Kasumi-1 (cell line): ENCODE measurements at places on chromosomes 3 and 15.

- no peak for DNase-seq
These were observed 127.0 kb upstream of the CD96 start for GRCh38 chr3:111415018-111415417.

DNA sequence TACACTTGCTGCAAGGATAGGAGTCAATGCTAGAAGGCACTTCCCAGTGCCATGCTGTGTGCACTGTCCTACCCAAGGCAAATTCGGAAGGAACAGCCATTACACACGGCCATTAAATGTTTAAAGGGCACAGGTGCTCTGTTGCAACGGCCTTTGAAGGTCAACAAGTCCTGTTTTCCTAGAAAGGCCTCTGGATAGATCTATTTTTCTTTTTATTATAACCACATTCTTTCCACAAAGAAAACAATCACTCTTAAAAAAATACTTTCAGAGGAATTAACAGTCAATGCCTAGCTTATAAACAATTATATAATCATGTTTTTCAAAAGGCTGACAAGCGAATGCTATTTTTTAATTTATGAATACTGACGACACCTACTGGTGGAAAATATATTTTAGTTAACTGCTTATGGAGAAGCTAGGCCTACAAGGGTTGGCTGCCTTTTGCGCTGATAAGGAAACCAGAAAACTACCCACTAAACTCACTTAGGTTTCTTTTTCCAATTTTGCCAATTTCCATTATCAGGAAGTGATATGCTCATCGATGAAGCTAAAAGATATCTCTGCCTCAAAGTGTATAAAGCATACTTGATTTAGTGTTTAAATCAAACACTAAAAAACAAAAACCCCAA is 2.4 kb downstream of the ARHGEF3 start:
- peak; percentile 89 for DNase-seq

GRCh38 chr3:16011376-16011775 is 163.1 kb upstream of the GALNT15 start:
- DNase-seq = no peak

GRCh38 chr15:101003081-101003480 is 83.9 kb downstream of the LRRK1 start:
- DNase-seq = peak; percentile 84

GRCh38 chr3:138371070-138371965 is 22.9 kb downstream of the MRAS start:
- peak; percentile 9 for DNase-seq

DNA sequence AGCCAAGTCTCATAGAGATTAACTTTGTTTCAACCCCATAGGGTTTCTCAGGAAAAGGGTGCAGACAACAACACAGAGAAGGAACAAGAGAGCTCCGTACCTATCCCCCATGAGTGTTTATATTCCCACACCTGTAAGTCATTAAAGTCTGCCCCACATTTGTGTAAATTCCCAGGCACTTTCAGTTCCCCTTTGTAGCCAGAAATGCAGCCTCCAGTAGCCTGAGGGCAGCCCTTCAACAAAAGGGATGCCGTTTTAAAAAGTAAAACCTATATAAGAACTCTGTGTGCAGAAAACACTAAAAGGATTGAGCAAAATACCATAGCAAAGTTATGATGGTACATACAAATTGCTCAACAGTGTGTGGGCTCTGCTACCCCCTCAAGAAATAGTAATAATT is 59.7 kb upstream of the TMEM108 start:
- no peak for DNase-seq

GRCh38 chr3:25592510-25592968 is 72.2 kb downstream of the TOP2B start:
- peak; percentile 8 for DNase-seq

DNA sequence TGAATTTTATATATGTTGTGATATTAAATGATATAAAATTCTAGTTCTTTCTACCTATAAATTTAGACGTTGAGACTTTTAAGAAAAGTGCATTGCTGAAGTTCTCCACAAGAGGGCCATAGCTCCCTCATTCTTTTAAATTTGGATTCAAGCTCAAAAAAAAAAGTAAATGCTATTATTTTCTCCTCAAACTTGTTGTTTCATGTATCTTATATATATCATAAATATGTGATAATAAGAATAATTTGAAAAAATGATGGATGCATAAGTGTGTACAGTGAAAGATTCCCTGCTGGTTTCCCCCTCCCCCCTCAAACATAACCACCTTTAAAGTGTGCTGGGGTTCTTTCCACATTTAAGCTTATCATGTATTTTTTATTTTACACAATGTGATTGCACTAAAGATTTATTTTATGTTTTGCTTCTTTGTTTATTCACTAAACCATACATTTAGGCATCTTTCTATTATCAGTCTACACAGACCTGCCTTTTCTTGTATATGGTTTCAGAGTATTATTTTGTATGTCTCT is 769.4 kb upstream of the GOLIM4 start:
- DNase-seq = peak; percentile 45

GRCh38 chr3:38626171-38626570 is 23.3 kb downstream of the SCN5A start:
- DNase-seq = no peak

DNA sequence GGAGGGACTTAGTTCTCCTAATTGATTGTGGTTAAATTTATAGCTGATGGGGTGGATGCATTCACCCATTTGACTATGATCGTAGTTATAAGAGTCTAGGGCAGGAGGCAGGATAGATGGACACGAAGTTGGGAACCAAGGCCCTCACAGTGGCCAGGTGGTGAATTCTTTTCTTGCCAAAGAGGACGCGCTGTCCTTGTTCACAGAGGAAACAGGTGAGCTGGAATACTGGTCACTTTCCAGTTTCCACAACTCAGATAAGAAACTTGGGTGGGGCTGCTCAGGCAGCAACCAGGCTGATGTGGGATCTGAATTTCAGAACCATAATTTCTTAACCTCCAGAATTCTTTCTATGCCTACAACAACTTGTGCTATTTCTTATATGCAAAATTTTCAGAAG is 34.0 kb upstream of the ICE2 start:
- DNase-seq = no peak

DNA sequence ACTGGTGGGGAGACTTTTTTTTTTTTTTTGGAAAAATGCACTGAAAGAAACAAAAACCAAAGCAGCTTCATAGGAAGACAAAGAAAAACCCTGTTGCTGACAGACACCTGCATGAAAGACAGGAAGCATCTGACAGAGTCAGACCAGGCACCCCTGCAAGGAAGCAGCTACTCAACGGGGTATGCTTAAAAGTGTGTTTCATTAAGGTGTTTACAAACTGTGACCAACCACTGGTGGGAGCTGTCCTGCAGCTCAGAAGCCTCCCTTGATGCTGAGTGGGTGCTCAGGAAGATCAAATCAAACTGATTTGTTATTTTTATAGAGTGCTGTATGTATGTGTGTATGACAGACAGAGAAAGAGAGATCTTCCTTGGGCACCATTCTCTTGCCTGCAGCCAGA is 34.7 kb upstream of the AGBL1 start:
- DNase-seq = no peak

- DNase-seq = no peak
These were observed 9.7 kb downstream of the ZXDC start for GRCh38 chr3:126465928-126466544.

- no peak for DNase-seq
These were observed 355.3 kb upstream of the RORA start for GRCh38 chr15:61584410-61584809.

DNA sequence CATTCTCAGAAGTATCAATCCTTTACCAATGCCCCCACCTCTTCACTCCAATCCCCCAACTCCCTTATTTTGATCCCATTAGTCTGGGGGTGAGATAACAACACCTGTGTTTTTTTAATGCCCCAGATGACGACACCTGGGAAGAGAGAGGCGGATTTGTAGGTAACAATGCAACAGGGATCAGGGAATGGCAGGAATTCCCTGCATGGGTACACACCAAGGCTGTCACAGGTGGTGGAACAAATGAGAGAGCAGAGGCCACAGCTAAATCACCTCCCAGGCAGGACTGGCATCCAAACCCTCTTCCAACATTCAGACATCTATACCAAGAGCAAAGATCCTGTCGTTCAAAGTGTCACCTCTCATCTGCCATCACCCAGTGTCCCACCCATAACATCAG is 319.2 kb upstream of the TRIM42 start:
- DNase-seq = no peak

GRCh38 chr15:100277087-100277855 is 64.5 kb downstream of the ADAMTS17 start:
- no peak for DNase-seq

- peak; percentile 55 for DNase-seq
These were observed 28.4 kb downstream of the IRAK2 start for GRCh38 chr3:10192953-10193691.

- no peak for DNase-seq
These were observed 477.8 kb downstream of the MAGI1 start for GRCh38 chr3:65560901-65561300.

- peak; percentile 64 for DNase-seq
These were observed 24.9 kb downstream of the TMEM207 start for GRCh38 chr3:190424478-190425439.

DNA sequence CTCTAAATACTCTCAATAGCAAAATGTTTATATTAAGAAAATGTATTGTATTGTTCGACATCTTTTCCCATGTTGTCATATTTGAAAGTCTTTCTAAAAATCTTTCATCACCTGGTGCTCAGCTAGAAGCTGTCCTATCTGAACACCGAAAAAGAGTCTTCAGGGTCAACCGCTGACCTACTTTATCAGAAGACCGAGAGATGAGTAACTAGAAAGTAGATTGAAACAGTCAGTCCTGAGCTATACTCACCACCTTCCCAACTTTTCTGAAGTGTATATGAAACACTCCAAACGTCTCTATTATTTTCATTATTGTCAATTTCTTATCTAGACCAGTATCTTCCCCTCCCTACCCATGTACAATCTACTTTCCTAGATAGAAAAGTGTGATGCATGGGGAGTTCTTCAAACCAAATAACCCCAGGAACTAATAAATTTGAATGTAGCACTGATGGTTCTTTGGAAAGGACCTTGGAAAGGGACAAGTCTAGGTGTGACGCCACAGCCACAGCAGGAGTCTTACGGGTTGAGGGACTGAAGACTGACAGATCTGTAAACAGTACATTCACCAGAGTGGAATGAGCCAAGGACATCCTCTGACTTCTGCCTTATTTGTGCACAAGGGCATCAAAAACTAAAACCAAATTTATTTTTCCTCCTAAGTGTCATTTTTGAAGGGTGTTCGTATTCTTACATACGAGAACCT is 58.6 kb downstream of the TMOD3 start:
- DNase-seq = no peak

GRCh38 chr3:189316296-189317019 is 144.7 kb downstream of the TPRG1 start:
- no peak for DNase-seq

GRCh38 chr3:189964623-189965332 is 155.9 kb downstream of the P3H2 start:
- no peak for DNase-seq

DNA sequence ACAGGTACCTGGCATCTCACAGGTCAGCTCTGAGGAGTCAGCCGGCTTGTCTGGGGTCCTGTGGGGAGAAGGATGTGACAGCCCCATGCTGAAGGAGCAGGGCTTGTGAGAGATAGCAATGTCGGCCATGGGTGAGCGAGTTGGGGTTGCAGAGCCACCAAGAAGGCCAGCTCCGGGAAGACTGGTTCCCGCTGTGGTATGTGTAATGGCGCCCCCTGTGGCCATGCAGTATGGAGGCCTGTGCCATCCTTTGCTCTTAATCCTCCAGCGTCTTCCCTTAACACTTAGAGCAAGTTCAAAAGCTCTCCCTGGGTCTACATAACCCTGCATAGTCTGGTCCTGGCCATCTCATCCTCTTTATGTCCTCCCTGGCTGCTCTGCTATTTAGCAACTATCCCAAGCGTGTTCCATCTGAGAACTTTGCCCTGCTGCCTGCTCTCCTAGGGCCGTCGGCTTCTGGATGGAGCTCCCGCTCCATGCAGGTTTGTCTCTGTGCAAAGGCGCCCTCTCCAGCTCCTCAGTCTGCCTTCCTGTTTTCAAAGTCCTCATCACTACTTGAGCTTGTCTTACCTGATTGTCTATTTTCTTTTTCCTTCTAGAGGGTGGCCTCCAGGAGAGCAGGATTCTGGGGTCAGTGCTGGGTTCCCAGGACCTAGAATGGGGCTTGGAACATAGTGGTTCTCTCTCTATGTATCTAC is 40.8 kb upstream of the IQCF6 start:
- no peak for DNase-seq

GRCh38 chr15:67563092-67563491 is 20.6 kb downstream of the MAP2K5 start:
- no peak for DNase-seq

- DNase-seq = no peak
These were observed 396.7 kb upstream of the PDZRN3 start for GRCh38 chr3:74021449-74021848.

- no peak for DNase-seq
These were observed 31.6 kb upstream of the GLCE start for GRCh38 chr15:69128667-69129311.

DNA sequence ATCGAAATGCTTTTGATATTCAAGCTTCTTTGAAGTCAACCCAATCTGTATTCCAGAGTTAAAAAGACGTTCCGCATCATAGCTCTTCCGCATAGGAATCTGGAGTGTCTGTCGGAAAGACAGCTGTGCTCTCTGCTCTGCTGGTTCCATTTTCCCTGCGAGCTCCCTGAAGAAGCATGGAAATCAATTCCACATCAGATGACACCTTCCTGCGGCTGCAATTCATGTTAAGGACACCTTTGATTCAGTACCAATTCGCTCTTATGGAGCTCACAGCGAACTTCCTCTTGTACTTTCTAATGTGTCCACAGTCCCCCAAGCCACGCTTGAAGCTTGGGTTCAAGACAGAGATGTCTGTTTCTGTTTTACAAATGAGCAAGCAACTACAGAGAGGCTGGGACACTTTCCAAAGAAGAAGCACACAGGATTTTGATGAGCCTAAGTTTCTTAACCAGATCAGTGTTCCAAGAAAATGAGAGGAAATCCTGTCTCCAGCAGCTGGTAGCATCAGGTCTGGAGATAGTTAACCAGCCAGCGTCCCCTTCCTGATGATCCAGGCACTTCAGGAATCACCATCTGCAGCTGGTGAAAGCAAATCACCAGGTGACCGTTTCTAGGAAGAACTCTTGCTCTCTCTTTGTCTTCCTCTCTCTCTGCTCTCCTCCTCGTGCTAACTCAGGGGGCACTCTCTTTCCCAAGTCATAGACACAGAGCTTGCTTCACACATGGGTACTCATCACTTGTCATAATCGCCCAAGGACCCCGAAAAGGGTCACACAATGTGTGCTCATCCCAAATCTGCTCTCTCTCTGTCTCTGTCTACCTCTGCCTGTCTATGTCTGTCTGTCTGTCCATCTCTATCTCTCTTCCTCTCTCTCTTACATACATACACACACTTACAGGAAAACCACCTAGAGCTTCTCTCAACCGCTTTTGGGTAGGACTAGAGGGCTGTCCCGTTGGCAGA is 281.8 kb downstream of the FAM43A start:
- DNase-seq = no peak

- no peak for DNase-seq
These were observed 9.8 kb downstream of the MAP6D1 start for GRCh38 chr3:183815563-183815940.

GRCh38 chr3:168216851-168217250 is 121.1 kb upstream of the GOLIM4 start:
- DNase-seq = no peak

GRCh38 chr3:48684054-48684349 is 1.7 kb downstream of the NCKIPSD start:
- no peak for DNase-seq
